Activated CD4-positive, alpha-beta T cell treated with anti-CD3 and anti-CD28 coated beads, Interleukin-2, amount 50 U/mL, for 24 hours (primary cell): ENCODE measurements at places on chromosomes 5 and 9.
A peak's percentile ranks its signal among the peaks of the same experiment; 100 is the strongest.

- no peak for DNase-seq
Measured at GRCh38 chr5:14946815-14947620, 75.4 kb upstream of the ANKH start.

- no peak for DNase-seq
Measured at GRCh38 chr5:1647580-1647979, 123.8 kb upstream of the LPCAT1 start.

DNA sequence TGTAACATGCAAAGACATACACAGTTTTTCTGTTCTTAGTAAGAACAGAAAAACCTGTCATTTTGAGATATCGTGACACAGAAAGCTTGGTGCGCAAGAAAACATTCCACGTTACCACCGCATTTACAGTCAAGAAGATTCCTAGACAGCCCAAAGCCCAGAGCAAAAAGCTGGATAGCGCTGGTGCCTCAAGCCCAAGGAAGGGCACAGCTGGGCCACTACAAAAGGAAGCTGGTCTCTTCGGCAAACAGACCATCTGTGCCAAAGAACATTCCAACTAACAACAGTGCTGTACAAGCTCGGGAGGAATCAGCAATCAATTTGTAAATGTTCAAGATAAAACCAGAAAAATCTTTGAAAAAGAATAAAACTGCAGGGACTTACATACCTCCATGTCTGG, 31.0 kb downstream of the PSMB7 start:
- no peak for DNase-seq

- no peak for DNase-seq
Measured at GRCh38 chr9:131291795-131292315, 2.3 kb downstream of the PLPP7 start.

DNA sequence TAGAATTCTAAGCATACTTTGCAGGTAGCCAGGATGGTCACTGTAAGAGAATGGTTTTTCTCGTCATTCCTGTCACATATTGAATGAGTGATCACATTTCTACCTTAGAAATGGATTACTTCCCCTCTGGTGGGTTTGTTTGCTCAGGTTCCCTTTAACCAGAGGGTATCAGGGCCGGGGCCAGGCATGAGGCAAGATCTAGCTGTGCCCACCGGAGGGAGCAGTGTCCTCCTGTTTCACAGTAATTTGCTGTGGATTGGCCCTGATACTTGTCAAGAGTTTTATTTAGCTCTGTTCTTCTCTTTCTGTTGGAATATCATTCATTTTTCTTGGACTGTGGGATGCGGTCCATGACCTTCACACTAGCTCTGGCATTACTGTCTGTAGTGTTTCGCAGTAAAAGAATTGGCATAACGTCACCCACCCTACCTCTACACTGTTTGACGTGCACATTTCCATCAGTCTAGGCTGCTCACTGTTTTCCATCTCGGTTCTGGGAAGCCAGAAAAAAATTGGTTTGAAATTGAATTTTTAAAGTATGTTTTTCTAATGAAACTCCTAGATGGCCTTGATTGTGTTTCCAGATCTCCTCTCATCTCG, 42.4 kb upstream of the ZBED3 start:
- no peak for DNase-seq

GRCh38 chr5:117892360-117892759, 1096.0 kb downstream of the DTWD2 start:
- no peak for DNase-seq

- no peak for DNase-seq
Measured at GRCh38 chr9:16257604-16258003, 612.9 kb downstream of the BNC2 start.

GRCh38 chr9:134571326-134571931, 70.2 kb upstream of the COL5A1 start:
- no peak for DNase-seq

GRCh38 chr5:112004867-112005622, 248.1 kb upstream of the NREP start:
- no peak for DNase-seq

GRCh38 chr9:34507556-34507955, 15.2 kb downstream of the ENHO start:
- DNase-seq = no peak

DNA sequence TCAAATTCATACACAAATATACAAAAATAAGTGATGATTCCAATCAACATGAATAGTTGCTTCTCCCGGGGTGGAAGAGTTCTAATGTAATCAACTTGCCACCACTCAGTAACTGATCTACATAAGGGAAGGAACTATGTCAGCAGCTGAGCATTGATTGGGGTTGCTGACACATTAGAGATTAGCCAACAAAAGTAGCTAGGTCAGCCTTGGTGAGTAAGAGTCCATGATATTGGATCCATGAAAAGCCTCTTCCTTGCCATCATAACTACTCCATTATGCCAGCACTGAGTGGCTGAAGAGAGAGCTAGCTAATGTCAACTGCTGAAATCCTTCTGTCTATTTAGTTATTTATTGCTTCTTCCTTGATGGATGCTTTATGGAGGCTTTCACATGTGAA, 309.8 kb downstream of the NFIB start:
- DNase-seq = no peak

DNA sequence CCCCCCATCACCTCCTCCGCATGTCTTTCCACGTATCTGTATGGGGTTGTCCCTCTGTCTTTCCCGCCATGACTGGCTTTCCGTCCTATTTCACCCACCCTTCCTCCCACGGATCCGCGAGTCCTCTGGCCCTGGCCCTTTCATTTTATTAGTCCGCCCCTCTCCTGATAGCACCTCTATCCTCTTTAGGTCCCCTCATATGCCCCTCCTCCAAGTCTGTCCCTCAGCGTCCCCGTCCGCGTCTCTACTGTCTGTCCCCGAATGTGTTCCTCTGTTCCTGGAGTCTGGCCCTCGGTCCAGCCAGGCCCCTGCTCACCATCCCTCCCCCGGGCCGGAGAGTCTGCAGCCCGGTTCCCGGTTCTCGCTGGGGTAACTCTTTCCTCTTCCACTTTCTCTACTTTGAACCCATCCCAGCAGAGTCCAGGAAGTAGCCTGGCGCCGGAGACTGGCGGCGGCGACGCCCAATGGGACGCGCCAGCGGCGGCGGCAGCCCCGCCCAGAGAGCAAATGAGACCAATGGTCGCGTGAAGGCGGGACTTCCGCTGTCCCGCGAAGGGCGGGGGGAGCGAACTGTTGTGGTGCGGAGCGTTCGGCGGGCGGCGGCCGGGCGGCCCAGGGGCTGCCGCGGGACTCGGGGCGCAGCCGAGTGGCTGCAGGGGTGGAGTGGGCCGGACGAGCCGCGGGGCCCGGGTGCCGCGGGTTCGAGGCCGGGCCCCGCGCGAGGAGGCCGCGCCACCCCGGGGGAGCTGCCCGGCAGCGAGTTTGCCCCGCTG, at the start of gene SAP30L:
TSS of gene SAP30L (plus strand) at position 576 of the 773 bp plus-strand sequence. CDS start 608 bp downstream, outside the sequence.
- peak; percentile 89 for DNase-seq

DNA sequence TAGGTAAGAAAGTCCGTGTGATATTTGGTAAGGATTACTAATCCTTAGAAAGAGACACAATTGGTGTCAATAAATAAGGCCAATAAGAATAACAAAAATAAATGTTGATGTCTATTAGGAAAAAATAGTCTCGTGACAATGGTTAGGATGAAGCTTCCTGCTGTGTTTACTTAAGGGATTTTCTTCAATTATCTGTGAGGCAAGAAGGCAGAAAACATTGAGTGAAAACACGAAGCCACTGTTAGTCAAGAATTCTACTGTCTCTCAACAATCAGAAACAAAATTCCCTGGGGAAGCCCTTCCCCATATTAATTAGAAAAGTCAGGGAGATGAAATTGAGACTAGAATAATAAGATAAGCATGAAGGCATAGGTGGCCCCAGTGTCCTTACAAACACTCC, 149.0 kb downstream of the SYK start:
- no peak for DNase-seq

- no peak for DNase-seq
Measured at GRCh38 chr5:127867022-127867783, 164.0 kb downstream of the CCDC192 start.

- DNase-seq = no peak
Measured at GRCh38 chr5:82698026-82698425, 379.2 kb downstream of the TMEM167A start.
